ENCODE measurements at places on chromosomes 11 and 22. TPM values are rescaled to one million over a fixed set of nuclear protein-coding genes. Genes with fewer than 3 reads are reported as not detected.

DNA sequence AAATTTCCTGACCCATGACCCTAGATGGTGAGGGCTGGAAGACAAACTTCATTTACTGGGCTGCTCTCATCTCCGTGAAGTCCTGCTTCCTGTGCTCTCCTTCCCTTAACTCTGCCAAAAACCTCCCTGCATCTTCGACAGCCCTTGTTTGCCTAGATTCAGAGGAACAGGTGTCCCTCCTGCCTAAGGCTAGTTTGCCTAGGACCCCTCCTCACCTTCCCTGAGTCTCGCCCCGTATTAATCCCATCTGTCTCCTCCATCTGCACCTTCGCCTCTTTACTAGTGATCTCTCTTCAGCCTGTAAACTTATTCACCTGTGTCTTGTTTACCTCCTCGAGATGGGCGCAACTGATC lies 33.1 kb downstream of the EIF3F start:
- H3K27me3 ChIP-seq: peaks cover 30% of the 10 kb centered on the region
- peaks cover 5% of the 10 kb centered on the region for H3K4me1 ChIP-seq
- H3K4me3 ChIP-seq: peak overlapping the region; percentile 76
- no peaks in the 10 kb centered on the region for H3K36me3 ChIP-seq
- no peak overlapping the region for H3K27ac ChIP-seq

DNA sequence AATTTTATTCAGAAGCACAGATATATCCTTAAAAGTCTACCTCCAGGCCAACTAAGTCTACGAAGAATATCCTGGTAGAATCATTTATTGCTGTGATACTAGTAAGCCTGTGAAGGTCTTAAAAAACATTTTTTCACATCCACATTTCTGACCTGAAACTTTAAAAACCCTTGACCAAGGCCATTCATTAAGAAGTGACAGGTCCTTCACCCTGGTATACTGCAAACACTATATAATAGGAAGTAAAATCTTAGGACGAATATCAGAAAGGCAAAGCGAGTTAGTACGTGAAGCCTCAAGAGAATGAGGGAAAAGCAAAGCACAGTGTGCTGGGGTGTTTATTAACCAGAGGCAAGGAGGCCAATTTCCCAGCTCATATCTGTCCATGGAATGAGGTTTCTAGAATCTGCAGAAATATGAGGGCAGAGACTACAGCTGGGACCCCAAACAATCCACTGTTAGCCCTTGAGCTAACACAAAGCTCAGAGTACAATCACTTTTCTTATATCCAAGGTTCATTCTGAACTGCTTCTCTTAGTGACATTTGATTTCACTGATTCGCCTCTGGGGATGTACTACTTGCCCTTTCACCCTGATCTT lies 71.0 kb downstream of the AMBRA1 start:
- no peak overlapping the region for H3K4me3 ChIP-seq
- H3K27me3 ChIP-seq: no peaks in the 10 kb centered on the region
- H3K4me1 ChIP-seq: no peaks in the 10 kb centered on the region
- H3K27ac ChIP-seq: no peak overlapping the region
- peaks cover 6% of the 10 kb centered on the region for H3K36me3 ChIP-seq
- no peak for DNase-seq

Gene SAA2
- total RNA-seq: not detected

Gene SERPING1
- 35.2 TPM for total RNA-seq

Gene LINC01488
- total RNA-seq: not detected

Gene ZP1
- total RNA-seq: not detected

DNA sequence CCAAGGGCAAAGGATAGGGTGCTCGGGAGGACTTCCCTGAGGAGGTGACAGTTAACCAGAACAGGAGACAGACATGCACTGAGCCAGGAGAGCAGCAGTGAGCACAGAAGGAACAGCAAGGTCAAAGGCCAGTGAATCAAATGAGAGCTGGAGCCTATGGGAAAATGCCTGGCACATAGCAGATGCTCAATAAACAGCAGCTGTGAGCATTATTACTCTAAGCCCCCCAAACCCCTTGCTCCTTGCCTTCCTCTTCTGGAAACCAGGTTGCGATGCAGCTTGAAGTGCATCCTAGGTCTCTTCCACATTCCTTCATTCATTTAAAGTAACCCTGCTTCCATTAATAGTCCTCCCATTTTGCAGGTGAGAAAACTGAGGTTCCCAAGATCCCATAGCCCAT lies 13.0 kb downstream of the ELFN2 start:
- no peak for DNase-seq
- no peak overlapping the region for H3K4me3 ChIP-seq
- H3K36me3 ChIP-seq: no peaks in the 10 kb centered on the region
- H3K27ac ChIP-seq: no peak overlapping the region
- no peaks in the 10 kb centered on the region for H3K4me1 ChIP-seq

Gene KCTD14
- total RNA-seq: 12.5 TPM

- no peak for DNase-seq
- no peak overlapping the region for H3K4me3 ChIP-seq
- no peaks in the 10 kb centered on the region for H3K27me3 ChIP-seq
- H3K4me1 ChIP-seq: no peaks in the 10 kb centered on the region
- H3K36me3 ChIP-seq: no peaks in the 10 kb centered on the region
Observed at GRCh38 chr11:38530226-38530625, 1932.2 kb upstream of the RAG2 start.

GRCh38 chr11:128491195-128491936 lies 96.0 kb downstream of the ETS1 start:
- DNase-seq: no peak
- no peak overlapping the region for H3K4me3 ChIP-seq
- no peaks in the 10 kb centered on the region for H3K4me1 ChIP-seq
- H3K27ac ChIP-seq: no peak overlapping the region
- H3K27me3 ChIP-seq: no peaks in the 10 kb centered on the region

- no peak for DNase-seq
- H3K36me3 ChIP-seq: peaks cover 5% of the 10 kb centered on the region
- no peak overlapping the region for H3K4me3 ChIP-seq
- H3K4me1 ChIP-seq: peaks cover 2% of the 10 kb centered on the region
Observed at GRCh38 chr11:74755395-74755995, 6.8 kb downstream of the RNF169 start.

Gene SLC25A1
- total RNA-seq: 151 TPM

DNA sequence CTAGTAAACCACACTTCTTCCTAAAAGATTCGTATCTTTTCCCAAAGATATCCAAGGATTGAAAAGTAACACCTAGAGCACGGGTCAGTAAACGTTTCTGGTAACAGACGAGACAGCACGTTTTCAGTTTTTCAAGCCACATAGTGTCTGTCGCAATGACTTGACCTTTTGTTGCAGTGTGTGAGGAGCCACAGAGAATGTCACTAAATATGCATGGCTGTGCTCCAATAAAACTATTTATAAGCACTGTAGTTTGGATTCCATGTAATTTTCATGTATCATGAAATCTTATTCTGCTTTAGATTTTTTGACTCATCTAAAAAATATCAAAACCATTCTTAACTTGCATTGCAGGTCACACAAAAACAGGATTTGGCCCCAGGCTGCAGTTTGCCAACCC lies 18.3 kb upstream of the MICAL3 start:
- no peak for DNase-seq
- no peak overlapping the region for H3K4me3 ChIP-seq
- H3K36me3 ChIP-seq: no peaks in the 10 kb centered on the region
- no peaks in the 10 kb centered on the region for H3K4me1 ChIP-seq
- H3K27ac ChIP-seq: no peak overlapping the region

GRCh38 chr22:46061501-46062231 lies 84.7 kb upstream of the WNT7B start:
- no peak overlapping the region for H3K27ac ChIP-seq
- DNase-seq: peak; percentile 69
- H3K4me3 ChIP-seq: no peak overlapping the region
- H3K27me3 ChIP-seq: no peaks in the 10 kb centered on the region
- no peaks in the 10 kb centered on the region for H3K36me3 ChIP-seq

Gene RAB3IL1
- total RNA-seq: 1.8 TPM

DNA sequence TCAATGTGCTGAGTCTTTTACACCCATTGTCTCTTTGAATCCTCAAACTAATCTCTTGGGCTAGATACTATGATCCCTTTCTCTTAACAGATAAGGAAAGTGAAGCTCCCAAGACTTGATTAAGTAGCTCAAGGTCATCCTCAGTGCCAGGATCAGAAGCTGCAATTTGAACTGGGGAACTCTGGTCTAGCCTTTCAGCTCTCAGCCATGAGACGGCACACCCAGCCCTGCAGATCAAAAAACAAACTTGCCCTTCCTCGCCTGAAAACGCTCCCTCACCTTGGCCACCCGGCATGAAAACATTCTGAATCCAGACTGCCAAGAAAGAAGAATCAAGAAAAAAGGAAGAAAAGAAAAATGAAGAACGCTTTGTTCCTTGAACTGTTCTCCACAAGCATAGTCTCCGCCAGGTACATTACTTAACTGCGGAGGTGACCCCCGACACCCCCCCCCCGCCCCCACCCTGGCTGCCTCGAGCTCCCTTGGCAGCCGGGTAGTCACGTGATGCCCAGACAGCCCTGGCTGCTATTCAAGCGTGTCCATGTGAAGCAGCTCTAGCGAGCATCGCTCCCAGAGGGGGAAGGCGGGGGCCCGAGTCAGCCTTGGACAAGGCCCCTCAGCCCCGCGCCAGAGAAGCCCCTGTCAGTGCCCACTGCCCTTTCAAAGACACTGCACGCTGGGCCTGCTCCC lies 451.2 kb downstream of the MIAT start:
- DNase-seq: no peak
- H3K27ac ChIP-seq: no peak overlapping the region
- H3K36me3 ChIP-seq: no peaks in the 10 kb centered on the region
- 0 out of 2 replicates have a peak, but pooled peaks cover 2% of the 10 kb centered on the region for H3K4me1 ChIP-seq
- no peaks in the 10 kb centered on the region for H3K27me3 ChIP-seq
- no peak overlapping the region for H3K4me3 ChIP-seq

Gene ARFIP2
- 50.4 TPM for total RNA-seq

GRCh38 chr22:40957601-40958000 lies 6.4 kb downstream of the RBX1 start:
- no peak overlapping the region for H3K27ac ChIP-seq
- no peak for DNase-seq
- H3K36me3 ChIP-seq: peaks cover 78% of the 10 kb centered on the region
- no peaks in the 10 kb centered on the region for H3K4me1 ChIP-seq
- H3K27me3 ChIP-seq: no peaks in the 10 kb centered on the region

Gene FAM111B
- 35.0 TPM for total RNA-seq

Gene C11orf52
- 4.0 TPM for total RNA-seq

Gene COX8A
- 429 TPM for total RNA-seq

DNA sequence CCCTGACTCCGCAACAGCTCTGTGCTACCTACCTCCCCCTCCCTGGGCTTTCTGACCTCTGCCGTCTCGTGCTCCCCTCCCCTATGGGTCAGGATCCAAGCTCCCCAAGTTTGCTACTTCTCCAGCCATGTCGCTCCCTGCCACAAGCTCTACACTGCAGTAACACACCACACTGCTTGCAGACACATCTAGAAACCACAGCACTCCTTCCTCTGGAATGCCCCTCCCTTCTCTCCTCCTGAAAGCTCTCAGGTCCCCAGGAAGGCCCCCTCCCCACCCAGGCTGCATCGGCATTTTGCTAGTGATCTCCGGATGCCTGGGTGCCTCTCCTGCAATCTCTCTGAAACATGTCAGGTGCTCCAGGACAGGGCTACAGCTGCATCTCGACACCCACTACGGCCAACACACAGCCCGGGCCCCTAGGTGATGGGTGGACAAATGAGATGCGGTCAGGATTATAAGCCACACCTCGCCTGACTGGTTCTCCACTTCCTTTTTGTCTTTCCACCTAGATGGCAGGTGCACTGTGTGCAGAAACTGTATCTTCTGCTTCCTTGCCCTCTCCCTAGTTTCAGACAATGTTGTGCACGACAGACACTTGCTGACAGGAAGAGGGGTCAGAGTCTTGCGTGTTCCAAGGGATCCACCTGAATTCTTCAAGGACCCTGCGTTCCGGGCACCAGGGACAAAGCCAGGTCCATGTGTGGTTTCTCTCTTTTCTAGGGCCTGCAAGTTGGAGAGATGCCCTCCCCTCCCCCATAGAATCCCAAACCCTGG lies 22.9 kb downstream of the RPUSD4 start:
- H3K27ac ChIP-seq: no peak overlapping the region
- H3K4me3 ChIP-seq: no peak overlapping the region
- DNase-seq: no peak
- no peaks in the 10 kb centered on the region for H3K27me3 ChIP-seq

DNA sequence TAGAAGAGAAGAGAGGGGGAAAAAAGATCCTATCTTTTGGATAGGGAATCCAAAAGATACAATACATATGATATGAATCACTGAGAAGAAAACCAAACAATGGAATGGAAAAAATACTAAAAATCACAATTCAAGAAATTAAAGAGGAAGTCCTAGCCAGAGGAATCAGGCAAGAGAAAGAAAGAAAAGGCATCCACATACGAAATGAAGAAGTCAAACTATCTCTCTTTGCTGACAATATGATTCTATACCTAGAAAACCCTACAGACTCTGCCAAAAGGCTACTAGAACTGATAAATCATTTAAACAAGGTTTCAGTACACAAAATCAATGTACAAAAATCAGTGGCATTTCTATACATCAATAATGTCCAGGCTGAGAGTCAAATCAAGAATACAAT lies 91.4 kb downstream of the EFCAB6 start:
- H3K27ac ChIP-seq: no peak overlapping the region
- no peak for DNase-seq
- no peaks in the 10 kb centered on the region for H3K4me1 ChIP-seq
- no peaks in the 10 kb centered on the region for H3K36me3 ChIP-seq

Gene DRICH1
- not detected for total RNA-seq

DNA sequence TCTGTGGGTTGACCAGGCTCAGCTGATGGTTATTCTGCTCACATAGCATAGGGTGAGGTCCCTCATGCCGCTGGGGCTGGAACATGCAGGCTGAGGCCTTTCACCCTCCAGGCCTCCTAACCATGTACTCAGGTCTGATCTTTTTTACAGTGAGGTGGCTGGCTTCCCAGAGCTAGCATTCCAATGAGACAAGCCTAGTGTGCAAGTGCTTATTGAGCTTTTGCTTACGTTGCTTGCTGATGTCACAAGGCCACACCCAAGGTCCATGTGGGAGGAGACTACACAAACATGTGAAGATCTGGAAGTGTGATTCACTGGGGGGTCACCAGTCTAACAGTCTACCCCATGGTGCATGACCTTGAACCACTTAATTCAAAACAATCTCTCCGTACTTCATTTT lies 33.9 kb downstream of the ISX start:
- no peaks in the 10 kb centered on the region for H3K27me3 ChIP-seq
- no peak for DNase-seq
- H3K4me3 ChIP-seq: no peak overlapping the region
- no peaks in the 10 kb centered on the region for H3K36me3 ChIP-seq
- H3K27ac ChIP-seq: no peak overlapping the region
- H3K4me1 ChIP-seq: no peaks in the 10 kb centered on the region

Gene GDPD4
- total RNA-seq: not detected

Gene CHRNA10
- 2.4 TPM for total RNA-seq

Gene PATE4
- not detected for total RNA-seq

DNA sequence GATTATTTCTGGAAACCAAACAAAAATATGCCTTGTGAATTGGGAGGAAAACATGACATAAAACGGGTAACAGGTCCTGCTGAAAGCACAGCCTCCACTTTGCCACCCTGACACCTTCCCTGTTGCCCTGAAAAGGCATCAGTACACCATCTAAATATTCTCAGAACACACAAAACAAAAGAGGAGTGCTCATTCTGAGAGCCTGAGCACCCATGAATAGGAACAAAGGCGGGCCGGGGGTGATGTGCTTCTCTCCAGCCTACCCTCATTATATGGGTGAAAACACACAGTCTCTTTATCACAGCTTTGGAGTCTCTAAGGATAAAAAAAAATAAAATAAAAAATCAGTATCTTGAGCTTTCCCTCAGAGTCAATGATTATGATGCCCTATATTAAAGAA lies 19.7 kb downstream of the SCUBE2 start:
- DNase-seq: no peak
- no peak overlapping the region for H3K4me3 ChIP-seq
- no peaks in the 10 kb centered on the region for H3K27me3 ChIP-seq
- peaks cover 3% of the 10 kb centered on the region for H3K4me1 ChIP-seq

All from H9 (cell line).